Activated CD8-positive, alpha-beta T cell treated with anti-CD3 and anti-CD28 coated beads for 36 hours (primary cell): ENCODE measurements at places on chromosomes 4 and X. TPM values are rescaled to one million over a fixed set of nuclear protein-coding genes. Genes with fewer than 3 reads are reported as not detected.

LRCH2 gene
- total RNA-seq = not detected

P2RY4 gene
- total RNA-seq = 0.27 TPM

SMARCAD1 gene
- total RNA-seq = 28.6 TPM

TMEM154 gene
- 12.2 TPM for total RNA-seq

CACNA1F gene
- total RNA-seq = 1.1 TPM

FGB gene
- not detected for total RNA-seq

PPBP gene
- not detected for total RNA-seq

PTCHD1 gene
- not detected for total RNA-seq

PLAC1 gene
- not detected for total RNA-seq

GRCh38 chr4:88522702-88523324 is 763 bp downstream of the PYURF start:
- DNase-seq = peak; percentile 68

GRCh38 chrX:106038625-106039024 is at the start of gene SERPINA7:
Gene SERPINA7, minus strand, starts transcription at chrX:106038727. Its CDS starts 1,669 bp downstream, at chrX:106037058.
- DNase-seq = no peak

DNA sequence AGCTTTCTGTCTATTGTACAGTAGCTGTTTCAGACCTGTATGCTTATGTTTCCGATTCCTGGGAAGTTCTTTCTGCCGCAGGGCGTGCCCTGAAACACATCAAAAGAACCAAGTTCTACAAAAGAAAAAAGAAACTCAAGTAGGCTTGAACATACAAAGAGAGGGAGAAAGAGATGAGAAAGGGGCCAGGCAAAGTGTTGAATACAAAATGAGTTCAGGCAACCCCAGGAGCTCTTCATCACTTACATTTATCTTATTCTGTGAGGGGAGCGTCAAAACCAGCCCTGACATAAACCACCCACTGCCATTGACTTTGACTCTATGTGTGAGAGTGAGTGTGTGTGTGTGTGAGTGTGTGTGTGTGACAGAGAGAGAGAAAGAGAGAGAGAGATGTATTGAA is 26.5 kb upstream of the ATOH1 start:
- no peak for DNase-seq

DNA sequence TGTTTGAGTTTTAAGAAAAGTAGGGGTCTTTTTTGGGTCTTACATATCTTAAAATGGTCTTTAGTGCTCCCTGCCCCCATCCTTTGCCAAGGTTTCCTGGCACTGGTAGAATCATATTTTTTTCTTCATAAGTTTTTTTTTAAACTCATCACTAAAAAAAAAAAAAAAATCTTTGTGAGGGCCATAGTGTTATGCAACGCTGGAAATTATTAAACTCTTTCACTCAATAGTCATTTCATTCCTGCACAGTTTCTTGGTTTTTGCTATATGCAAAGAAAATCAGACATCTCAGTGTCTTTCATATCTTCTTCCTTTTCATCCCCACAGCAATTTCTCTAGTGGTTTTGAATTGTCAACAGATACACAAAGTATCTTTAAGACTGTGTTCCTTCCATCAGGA is 95.6 kb downstream of the TMA16 start:
- no peak for DNase-seq

DNA sequence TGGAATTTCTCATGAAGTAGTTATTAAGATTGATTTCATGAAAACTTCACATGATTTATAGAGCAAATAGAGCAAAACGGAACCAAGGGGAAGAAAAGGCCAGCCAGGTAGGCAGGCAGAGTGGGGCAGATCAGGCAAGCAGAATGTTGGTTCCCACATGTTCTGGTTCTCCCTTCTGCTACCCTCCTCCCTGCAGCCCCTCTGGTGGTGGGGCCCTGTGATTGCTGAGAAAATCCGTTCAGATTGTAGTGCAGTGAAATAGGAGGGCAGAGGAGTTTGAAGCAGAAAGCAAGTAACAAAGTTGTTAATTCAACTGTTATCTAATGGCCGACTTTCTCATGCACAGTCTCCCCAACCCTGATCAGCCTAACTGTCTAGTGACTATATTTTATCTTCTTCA is 185.3 kb downstream of the MID1IP1 start:
- DNase-seq = no peak

- DNase-seq = no peak
These were observed 39.9 kb upstream of the TMEM192 start for GRCh38 chr4:165152527-165152926.

- DNase-seq = no peak
These were observed 57.0 kb downstream of the CEP44 start for GRCh38 chr4:174340714-174341113.

GRCh38 chr4:42296196-42296595 is 101.1 kb upstream of the SHISA3 start:
- no peak for DNase-seq

DNA sequence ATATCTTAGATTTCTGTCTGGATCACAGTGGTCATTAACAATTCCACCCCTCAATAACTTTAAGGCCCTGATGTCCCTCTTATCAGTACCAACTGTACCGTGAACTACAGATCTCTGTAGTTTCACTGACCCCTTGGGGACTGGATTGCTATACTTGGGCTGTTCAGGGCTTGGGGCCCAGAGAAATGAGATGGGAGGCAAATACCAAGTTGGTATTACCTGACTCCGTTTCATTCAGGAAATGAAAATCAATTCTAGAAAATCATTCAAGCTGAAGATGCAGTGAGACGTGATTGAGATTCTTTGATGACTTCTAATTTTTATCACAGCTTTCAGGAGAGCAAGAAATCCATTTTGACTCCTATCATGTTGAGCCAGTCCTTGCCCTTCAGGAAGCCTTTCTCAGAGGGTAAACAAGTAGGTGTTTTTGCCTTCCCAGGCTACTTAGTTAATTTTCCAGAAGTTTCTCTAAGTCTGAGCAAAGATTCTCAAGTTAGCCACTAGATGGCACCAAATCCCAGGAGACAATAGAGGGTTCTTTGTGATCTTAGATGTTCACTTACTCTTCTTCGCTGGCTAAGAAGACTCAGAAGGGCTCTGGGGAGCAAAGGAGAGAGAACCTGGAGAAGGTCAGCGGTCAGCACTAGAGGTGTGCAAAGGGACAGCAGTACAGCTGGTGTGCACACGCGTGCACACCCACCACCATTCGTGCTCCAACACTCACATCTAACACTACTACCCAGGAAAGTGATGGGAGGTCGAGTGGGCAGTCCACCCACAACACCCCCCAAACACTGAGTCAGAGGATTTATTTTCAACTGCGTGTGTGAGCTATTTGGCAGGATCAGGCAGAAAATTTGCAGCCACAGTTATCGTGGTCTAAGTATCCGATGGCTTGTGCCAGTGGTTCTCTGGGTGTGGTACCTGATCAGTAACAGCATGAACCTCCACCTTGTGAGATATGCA is 7.4 kb downstream of the HNRNPH2 start:
- peak; percentile 30 for DNase-seq

GRCh38 chr4:77922158-77923094 is 59.8 kb downstream of the MRPL1 start:
- DNase-seq = no peak

DNA sequence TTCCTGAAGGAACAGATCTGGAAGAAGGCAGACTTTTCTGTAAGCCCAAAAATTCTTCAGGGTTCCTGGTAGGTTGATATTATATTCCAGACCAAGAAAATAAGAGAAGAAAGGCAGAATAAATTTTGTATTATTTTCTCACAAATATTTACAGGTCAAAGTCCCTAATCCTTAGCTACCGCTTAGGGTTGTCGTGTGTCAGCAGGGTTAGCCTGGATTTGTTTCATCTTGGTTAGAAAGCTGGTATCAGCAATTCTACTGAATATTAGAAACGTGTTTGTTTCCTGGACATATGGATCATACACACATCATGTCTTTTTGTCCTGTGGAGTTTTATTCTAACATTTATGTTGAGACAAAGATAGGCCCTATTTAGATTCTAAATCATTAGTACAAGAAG is 232.9 kb upstream of the CXXC4 start:
- no peak for DNase-seq

DNA sequence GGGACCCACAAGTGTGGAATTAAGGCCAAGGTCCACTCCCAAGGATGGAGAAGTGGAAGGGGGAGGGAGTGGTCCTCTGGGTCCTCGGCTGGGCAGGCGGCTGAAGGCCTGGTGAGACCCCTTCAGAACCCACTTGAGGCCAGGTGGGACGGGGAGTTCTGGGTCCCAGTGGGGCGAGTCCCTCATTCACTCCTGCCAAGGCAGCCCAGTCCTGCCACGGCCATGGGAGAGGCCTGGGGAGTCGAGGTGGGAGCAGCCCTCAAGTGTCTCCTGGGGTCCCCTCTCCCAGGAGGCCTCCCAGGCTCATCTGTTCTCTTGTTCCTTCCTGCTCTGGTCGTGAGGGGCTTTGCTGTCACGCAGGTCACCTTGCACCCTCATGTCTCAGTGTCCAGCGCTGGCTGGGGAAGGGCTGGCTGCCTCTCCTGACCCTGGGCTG is 6.1 kb upstream of the SH3BP2 start:
- DNase-seq = no peak

GRCh38 chr4:65358914-65359313 is 311.4 kb downstream of the EPHA5 start:
- no peak for DNase-seq

- peak; percentile 8 for DNase-seq
These were observed 111.1 kb upstream of the ACSL4 start for GRCh38 chrX:109843963-109844751.

- peak; percentile 49 for DNase-seq
These were observed 49.2 kb upstream of the FAM9C start for GRCh38 chrX:13093529-13094140.

DNA sequence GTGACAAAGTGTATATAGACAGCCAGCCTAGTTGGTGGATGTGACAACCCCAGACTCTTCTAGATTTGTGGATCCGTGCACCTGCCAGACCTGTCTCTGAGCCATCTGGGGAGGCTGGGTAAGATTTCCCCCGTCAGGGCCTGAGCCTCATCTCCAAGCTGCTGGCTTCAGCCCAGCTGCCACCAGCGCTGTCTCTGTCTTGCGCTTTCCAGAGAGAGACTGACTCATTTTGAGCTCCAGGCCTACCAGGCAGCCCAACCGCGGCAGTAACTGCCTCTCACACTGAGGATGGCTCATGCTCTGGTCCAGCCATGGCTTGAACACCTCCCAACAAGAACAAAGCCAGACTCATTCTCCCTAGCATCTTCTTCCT is 26.4 kb downstream of the NOP14 start:
- DNase-seq = peak; percentile 79

DNA sequence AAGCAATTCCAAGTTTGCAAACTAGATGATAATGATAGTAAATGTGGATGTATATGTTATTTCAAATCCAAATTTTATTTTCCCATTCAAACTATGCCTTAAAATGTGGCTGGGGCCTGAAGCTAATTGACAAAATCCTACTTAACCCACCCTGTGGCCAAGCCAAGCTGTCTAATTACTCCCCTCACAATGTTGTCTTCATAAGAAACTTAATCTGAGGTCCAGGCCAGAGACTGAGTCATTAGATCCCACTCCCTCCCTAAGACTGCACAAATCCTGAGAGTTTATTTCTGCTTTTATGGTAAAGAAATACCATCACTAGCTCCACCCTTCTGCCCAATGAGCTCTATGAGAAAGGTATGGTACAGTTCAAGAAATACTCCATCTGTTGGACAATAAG is 16.6 kb downstream of the SMPX start:
- no peak for DNase-seq

DNA sequence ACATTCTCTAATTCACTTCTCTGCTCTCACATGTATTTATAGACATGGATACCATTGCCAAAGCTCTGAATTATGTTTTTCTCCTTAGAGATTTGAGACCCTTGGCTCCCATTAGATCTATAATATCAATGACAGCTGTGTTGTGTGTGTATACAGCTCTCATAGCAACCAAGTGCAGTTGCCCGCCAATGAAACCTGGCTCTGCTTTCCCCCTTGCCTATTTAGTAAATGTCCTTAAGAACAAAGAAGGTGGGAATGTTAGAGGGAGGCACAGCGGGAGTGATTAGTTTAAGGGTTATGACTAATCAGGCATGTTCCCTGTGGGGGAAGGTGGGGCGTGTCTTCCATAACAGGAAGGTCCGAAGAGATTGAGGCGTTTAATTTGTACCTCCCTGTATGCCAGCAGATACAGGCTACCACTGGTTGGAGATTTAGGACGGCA is 100.5 kb upstream of the TBC1D9 start:
- DNase-seq = no peak

DNA sequence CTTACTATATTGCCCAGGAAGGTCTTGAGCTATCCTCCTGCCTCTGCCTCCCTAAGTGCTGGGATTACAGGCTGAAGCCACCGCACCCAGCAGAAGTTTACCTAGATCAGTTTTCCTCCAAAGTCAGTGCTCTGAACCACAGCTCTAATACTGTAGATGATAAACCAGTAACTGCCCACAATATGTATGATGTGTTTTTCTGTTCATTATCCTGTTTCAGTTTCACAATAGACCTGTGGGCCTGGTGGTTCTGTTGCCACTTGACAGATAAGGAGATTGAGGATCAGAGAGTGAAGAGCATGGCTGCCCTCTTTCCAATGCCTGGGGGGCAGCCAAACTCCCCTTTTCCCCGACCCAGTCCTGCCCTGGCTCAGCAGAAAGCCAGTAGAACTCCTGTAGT is 87.0 kb downstream of the EFNB1 start:
- DNase-seq = no peak

- DNase-seq = no peak
These were observed 1512.0 kb downstream of the ARAP2 start for GRCh38 chr4:34732176-34732950.

DNA sequence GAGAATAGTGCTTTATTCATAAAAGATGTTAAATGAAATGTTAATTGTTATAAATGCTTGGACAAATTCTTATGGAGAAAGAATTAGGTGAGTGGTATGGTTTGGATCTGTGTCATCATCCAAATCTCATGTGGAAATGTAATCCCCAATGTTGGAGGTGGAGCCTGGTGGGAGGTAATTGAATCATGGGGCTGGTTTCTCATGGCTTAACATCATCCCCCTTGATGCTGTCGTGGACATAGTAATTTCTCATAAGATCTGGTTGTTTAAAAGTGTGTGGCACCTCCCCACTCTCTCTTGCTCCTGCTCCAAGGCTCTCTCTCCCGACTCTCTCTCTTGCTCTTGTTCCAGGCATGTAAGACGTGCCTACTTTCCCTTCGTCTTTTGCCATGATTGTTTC is 22.5 kb downstream of the GYPE start:
- peak; percentile 3 for DNase-seq

DNA sequence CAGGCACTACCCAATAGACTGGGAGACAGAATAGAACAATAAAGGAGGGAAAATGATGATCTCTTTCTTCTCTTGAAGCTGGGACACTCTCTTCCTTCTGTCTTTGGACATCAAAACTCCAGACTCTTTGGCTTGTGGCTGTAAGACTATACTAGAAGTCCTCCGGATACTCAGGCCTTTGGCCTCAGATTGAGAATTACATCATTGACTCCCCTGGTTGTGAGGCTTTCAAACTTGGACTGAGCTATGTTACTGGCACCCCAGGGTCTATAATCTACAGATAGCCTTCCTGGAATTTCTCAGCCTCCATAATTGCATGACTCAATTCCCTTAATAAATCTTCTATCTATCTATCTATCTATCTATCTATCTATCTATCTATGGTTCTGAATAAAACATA is 294.2 kb upstream of the CT83 start:
- no peak for DNase-seq
